Smooth muscle cell of the umbilical artery (primary cell): ENCODE measurements at places on chromosomes 2 and 18. TPM values are rescaled to one million over a fixed set of nuclear protein-coding genes. Genes with fewer than 3 reads are reported as not detected.

The CCL20 gene
- total RNA-seq, result 0.92 and 3.0 TPM in 2 replicates

The DSG1 gene
- not detected in 2 replicates for total RNA-seq

The DUSP19 gene
- total RNA-seq, result 4.2 and 6.5 TPM in 2 replicates

The ADGRF3 gene
- 0.05 TPM in 1 of 2 replicates, not detected in the other for total RNA-seq

The TWIST2 gene
- 16.0 and 32.2 TPM in 2 replicates for total RNA-seq

The PLGLB1 gene
- total RNA-seq, result 0.83 and 1.5 TPM in 2 replicates

The ITPRIPL1 gene
- 0.30 and 1.5 TPM in 2 replicates for total RNA-seq

The MYO7B gene
- 0.09 and 0.59 TPM in 2 replicates for total RNA-seq

The TLX2 gene
- not detected in 2 replicates for total RNA-seq

The IL36G gene
- not detected in 2 replicates for total RNA-seq

The LRATD1 gene
- 0.30 TPM in 1 of 2 replicates, not detected in the other for total RNA-seq

The MC4R gene
- not detected in 2 replicates for total RNA-seq
